ENCODE measurements at places on chromosomes 3 and 15.
A peak's percentile ranks its signal among the peaks of the same experiment; 100 is the strongest.

DNA sequence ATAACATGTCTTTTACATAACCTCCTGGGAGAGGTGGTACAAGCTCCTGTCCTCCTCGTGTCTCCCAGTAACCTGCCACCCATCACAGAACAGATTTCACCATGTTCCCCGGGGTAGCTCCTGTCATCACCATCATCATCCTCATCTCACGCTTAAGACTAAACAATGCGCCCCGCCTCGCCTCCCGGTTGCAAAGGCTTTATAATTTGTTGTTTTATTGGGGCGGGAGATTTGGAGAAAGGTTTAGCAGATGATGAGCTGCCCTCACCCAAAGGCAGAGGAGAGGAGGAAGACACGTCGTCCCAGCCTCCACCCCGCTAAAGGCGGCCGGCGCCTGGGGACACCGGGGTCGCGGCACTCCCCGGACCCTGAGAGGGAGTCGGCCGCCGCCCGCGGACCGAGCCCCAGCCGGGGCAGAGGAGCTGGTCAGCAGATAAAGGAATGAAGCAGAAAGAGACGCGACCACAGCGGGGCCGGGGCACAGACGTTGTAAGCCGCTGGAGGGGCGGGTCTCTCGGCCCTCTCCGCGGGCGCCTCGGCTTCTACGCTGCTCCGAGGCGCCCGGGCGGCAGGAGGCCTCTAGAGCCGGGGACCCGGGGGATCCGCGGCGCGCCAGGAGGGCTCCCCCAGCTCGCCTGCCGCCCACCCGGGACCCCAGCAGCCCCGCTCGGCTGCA lies 589 bp downstream of the HERC1 start:
- DNase-seq, result no peak

DNA sequence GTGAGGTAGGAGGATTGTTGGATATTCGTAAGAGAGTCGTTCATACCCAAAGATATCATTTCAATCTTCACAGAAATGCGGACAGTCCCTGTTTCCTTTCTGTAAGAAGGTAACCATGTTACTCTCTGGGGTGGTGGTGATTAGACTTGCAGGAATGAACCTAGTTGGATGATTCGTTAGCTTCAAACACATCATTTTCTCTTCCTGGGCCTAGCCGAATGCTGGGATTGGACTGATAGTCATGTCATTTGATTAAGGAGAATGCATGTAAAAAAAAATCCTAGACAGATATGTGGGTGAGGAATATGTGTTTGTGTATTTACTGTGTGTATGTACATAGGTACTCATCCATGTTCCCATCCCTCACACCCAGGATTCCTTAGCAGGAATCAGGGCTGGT lies 12.4 kb downstream of the SLCO3A1 start:
- no peak for DNase-seq

GRCh38 chr3:186281176-186281575 lies 80.9 kb downstream of the DGKG start:
- no peak for DNase-seq

GRCh38 chr3:167409611-167410010 lies 29.5 kb upstream of the ZBBX start:
- DNase-seq, result no peak

DNA sequence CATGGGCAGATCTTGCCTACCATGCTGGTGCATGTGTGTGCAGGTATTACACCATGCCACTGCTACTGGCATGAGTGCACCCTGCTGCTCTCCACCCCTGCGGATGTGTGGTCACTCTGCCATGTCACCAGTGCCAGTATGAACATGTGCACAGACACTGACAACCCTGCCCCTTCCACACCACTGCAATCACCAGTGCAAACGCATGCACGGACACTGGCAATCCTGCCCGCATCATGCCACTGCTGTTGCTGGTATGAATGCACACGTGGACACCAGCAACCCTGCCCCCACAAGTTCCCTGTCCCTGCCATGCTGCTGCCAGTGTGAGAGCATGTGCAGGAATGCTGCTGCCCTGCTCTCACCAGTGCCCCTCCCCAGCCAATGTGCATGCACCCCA lies 24.8 kb upstream of the TUBGCP5 start:
- DNase-seq, result no peak

- DNase-seq, result no peak
Observed at GRCh38 chr3:101144105-101144504, 150.9 kb upstream of the ABI3BP start.

DNA sequence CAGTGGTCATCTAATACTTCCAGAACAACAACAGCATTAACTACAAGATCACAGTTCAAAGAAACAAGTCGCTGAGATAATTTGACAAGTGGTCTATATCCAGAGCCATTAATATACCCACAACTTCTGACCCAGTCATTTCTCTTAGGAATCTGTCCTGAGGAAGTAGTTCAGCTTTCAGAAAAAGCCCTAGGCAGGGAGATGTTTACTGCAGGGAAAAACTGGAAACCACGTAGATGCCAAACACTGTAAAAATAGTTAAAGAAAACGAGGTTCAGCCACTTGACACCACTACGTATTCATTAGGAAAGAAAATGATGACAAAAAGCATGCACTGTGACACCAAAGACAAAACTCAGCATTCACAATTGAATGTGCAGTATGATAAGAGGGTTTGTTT lies 22.3 kb upstream of the CDCP1 start:
- no peak for DNase-seq

DNA sequence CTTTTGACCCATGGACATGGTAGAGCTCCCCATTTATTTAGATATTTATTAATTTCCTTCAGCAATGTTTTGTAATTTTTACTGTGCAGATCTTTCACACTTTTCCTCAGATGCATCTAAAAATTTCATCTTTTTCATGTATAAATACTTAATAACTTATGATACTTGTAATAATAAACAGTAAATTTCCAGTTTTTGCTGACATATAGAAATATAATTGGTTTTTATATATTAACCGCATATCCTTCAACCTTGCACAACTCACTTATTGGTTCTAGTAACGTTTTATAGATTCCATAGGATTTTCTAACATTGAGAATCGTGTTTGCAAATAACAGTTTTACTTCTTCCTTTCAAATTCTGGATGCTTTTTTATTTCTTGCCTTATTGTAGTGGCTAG lies 3.5 kb upstream of the ZNF621 start:
- no peak for DNase-seq

GRCh38 chr3:47398228-47398627 lies 17.4 kb downstream of the PTPN23 start:
- no peak for DNase-seq

DNA sequence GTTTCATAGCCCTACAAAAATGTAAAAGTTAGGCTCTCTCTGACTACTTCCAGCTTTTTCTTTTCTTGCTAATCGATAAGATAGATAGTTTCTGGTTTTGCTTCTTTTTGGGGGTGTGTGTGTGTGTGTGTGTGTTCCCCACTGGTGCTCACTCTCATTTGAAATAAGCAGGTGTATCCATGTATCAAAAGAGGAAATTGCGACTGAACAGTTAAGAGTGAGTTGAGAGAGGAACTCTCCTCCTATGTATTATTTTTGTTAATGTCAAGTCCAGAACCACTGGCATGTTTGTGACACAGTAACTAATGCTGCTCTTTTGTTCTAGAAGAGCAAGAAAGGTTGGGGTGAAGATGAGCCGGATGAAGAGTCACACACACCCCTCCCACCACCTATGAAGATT lies 96.7 kb upstream of the UMPS start:
- no peak for DNase-seq

DNA sequence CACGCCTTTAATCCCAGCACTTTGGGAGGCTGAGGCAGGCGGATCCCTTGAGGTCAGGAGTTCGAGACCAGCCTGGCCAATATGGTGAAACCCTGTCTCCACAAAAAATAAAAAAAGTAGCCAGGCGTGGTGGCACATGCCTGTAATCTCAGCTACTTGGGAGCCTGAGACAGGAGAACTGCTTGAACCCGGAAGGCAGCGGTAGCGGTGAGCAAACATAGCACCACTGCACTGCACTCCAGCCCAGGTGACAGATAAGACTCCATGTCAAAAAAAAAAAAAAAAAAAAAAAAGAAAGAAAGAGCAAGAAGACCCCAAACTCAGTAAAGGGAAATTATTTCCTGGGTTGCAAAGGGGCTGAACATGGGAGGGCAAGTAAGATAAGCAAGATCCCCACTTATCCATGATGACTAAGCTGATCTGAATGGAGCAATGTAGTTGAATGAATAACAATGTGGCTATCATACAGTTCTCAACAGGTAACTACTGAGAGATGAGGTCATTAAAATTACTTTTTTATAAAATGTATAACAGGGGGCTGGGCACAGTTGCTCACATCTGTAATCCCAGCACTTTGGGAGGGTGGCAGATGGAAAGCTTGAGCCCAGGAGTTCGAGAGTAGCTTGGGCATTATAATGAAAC lies 46.0 kb downstream of the RBM15B start:
- no peak for DNase-seq

DNA sequence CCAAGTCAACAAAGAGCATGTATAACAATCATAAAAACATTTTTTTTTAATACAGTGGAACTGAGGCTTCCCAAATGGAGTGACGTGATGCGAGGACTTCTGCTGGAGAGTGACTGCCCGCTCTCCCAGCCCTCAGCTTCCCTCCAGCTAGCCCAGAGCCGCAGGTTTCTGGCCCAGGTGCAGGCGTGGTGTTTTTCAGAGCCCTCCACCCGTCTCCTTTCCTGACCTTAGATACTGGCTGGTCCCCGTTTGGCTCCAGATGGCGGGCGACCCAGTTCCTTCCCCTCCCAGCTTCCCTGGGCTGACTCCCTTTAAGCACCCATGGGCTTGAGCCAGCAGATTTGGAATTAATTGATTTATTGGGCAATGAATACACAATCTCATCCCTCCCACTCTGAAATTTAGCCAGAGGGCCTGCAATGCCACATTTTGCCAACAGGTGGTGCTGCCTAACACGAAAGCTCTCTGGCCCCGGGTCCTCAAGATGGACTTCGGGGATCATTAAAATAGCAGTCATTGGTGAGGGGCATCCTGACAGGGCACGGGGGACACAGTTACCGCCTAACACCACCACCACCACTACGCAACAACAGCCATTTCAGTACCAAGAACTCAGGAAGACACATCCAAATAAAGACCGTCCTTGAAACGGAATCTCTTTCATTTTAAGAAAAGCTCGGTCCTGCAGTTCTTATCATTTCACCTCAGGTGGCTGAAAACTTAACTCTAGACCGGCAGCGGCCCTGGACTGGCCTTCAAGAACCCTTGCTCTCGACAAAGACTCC lies 47.5 kb upstream of the MUC4 start:
- DNase-seq, result no peak

DNA sequence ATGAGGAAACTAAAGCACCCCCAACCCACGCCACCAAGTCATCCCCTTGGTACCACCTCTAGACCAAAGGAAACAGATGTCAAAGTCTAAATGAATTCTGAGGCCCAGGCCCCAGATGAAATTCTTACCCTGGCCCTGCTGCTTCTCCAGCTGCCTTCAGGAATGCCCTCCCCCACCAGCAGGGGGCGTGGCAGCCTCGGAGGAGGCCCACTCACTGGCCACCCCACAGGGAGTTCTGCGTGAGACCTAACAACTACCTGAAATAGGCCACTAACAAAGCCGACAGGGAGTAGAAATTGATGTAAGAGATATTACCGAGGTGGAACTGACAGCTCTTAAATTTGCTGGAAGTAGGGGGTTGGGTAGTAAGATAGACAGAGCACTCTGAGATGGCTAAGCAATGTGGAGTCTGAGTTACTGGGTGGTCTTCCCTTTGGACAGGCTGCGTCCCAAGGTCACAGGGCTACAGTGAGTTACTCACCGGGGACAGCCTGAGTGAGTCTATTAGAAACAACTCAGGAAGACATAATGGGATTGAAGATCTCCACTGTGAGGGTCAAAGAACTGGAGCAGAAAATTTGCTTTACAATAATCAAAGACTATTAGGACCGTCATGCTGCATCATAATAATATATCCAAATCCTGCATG lies 240.7 kb downstream of the SHOX2 start:
- no peak for DNase-seq

GRCh38 chr3:177126015-177126773 lies 71.1 kb downstream of the TBL1XR1 start:
- no peak for DNase-seq

DNA sequence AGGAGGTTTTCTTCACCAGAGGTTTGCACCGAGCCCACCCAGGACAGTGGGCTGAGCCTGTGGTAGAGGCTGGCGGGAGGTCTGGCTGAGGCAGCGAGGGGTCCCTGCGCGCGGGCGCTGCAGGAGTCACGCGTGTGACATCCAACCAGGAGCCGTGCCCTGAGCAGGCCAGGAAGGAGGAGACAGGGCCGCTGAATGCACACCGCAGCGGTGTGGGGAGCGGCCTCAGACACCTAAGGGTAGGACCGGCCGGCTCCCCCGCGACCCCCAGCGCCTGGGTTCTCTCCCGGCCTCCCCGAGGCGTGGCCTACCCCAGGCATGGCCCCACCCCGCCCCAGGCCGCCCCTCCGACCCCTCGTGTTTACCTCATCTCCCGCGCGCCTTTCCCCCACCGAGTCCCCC lies 412 bp downstream of the SLC41A3 start:
- peak; percentile 38 for DNase-seq

DNA sequence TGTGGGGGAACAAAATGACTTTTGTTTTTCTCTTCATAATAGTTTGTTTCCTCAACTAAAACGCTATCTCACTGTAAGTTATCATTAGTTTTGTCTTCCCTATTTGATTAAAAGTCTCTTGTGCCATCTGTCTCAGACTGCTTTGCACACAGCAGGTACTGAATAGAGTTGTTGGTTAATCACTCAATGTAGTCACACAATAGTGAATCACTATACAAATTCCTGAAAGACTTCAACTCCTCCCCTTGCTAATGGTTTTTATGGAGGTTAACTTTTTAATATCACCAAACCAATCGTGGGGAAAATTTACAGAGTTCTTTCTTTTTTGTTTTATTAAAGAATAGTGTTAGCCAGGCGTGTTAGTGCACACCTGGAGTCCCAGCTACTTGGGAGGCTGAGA lies 2.6 kb upstream of the NGLY1 start:
- no peak for DNase-seq

- DNase-seq, result no peak
Observed at GRCh38 chr15:70823196-70823595, 30.8 kb downstream of the LARP6 start.

GRCh38 chr15:37037850-37038715 lies 62.3 kb downstream of the MEIS2 start:
- no peak for DNase-seq

DNA sequence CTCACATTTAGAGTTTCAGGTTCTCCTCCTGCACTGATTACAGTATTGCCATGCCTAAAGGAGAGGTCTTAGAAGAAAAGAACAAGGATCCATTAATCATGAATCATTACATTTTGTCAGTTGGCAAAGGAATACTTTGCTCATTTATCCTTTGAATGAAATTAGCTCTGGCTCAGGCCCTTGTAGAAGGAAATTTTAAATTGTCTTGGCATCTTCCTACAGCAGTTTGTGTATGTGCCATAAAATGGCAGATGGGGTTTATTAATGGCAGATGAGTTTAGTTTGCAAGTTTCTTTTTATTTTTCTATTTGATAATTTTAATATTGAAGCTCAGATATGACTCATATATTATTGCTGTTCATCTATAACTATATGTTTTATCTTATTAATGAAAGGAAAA lies 181.2 kb upstream of the EPHA3 start:
- no peak for DNase-seq
